ENCODE measurements at places on chromosomes 3 and 15.

GRCh38 chr3:123447749-123448517 is 957 bp downstream of the ADCY5 start:
- peak; percentile 43 for DNase-seq

DNA sequence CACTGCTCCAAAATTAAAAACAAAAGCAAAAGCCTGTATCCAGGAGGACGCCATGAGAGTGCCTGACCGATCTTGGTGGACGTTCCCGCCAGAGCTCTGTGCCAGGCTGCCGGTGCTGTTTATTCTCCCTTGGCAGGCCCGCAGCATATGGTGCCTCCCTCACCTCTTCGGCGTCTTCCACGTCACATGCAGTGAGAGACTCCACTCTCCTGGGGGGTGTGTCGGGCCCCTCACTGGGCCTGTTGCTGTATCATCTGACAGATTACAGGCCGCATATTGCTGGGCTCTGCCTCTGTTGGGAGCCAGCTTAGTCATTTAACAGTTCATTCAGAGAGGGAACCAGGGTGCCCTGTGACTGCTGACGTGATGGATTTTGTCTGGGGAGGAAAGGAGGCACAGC is 86.4 kb upstream of the ARRDC4 start:
- no peak for DNase-seq

DNA sequence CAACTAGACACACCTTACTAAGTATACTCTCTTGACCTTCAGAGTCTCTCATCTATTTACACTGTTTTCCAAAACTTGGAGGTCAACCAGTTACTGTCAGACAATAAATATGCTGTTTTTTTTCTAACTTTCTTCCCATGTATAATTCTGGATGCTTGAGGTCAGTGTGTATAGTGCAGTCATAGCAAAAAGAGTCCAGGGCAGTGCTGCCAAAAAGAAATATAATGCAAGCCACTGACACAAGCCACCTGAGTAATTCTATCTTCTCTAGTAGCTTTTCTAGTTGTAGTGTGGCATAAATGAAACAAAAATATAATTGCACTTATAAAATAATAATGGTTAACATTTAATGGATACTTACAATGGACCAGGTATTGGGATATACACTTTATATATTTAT is 21.6 kb downstream of the GADL1 start:
- DNase-seq = no peak

- DNase-seq = peak; percentile 82
These were observed 5.2 kb upstream of the WNT7A start for GRCh38 chr3:13884851-13885703.

- no peak for DNase-seq
These were observed 7.0 kb upstream of the TMEM62 start for GRCh38 chr15:43126356-43126755.

DNA sequence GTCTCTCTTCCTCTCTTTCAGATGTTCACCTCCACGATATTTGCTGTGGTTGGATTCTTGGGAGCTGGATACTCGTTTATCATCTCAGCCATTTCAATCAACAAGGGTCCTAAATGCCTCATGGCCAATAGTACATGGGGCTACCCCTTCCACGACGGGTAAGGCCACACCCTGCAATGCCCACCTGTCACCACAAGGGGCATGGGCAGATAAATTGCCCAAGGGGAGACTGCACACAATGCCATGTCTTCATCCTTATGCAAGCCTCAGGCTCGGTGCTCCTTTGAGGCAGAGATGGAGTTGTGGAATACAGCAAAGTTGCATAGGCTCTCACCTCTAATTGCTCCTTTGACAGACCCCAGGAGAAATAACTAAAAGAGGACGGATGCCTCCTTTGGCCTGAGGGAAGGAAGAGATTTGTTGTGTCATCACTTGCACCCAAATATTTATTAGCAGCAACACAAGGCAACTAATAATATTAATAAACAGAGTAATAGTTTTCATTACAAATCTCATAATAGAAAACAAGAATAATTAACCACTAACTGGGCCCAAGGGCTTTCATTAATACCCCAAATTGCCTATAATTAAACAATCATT is 13.2 kb downstream of the TM4SF4 start:
- DNase-seq = peak; percentile 23

DNA sequence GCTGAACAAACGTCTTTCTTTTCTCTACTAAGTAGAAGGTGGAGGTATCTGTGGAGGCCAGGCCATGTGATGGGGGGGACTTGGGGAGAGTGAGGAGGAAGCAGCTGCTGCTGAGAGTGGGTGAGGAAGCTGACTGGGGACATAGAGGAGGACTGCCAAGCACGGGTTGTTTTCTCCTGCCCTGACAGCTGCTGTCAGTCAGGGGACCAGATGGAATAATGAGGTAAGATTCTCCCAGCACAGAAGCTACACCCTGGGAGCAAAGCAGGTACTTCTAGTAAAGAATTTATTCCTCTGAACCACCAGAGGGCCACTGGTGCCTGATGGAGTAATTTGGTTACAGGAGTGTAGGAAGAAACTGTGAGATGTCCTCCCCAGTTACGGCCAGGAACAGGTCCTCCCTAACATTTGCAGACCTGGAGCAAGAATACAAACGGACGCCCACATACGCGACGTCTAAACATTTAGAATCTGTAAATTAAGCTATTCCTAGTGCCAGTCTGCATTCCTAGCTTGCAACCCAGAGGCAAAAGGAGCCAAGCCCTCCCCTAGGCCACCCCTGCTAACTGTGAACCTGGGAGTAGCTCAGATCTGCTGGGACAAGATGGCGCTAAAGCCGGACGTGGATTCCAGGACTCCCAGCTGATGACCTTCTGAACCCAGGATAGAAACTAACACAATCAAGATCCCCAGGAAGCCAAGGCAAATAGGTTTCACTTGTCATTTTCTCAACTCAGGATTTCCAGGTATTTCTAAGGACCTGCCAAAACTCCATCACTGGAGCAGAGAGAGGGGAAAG is 14.8 kb downstream of the CRYGS start:
- no peak for DNase-seq

DNA sequence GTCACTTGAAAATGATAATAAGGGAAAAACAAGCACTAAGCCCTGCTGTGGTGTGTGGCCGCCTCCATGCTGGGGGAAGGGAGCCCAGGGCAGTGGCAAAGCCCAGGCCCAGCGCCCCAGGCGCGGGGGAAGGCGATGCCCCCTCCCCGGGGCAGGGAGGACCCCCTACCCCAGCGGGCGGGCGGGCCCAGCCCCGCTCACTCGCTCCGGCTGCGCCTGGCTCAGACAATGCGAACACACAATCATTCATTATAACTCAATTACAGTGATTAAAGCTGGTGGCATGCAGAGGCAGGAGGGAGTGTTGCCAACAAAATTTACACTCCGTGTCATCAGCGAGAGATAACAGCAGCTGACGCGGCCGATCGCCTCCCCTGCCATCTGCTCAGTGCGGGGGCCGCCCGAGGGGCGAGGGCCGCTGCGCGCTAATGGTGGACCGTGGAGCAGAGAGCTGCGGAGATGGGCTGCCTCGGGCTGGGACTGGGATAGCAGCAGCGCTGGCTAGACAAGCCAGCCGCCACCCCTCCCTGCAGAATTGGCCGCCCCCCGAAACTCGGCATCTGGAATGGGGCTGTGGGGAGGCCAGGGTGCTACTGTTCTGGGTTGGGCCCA is 64.1 kb downstream of the TLE3 start:
- DNase-seq = no peak

DNA sequence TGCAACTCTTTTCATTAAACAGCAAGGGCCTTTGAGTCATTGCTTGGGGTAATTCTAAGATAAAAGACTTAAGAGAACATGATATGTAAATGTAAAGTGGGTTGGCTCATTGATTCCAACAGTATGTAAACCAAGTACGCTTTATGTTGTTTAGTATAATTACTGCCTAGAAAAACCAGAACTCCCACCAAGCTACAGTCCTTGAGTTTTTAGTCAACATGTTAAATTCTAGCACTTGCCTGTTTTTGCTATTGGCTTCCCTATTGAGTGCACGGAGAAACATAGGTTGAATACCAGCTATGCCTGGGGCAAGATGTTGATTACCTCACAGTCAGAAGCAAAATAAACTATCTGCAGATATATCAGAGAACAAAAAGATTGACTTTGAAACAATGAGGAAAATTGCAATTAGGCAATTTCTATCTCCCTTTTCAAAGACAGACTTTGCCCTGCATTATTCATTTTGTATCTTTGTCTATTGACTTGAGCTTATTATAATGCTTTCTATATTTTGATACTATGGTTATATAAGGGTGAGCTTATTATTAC is 179.3 kb downstream of the ZPLD1 start:
- no peak for DNase-seq

DNA sequence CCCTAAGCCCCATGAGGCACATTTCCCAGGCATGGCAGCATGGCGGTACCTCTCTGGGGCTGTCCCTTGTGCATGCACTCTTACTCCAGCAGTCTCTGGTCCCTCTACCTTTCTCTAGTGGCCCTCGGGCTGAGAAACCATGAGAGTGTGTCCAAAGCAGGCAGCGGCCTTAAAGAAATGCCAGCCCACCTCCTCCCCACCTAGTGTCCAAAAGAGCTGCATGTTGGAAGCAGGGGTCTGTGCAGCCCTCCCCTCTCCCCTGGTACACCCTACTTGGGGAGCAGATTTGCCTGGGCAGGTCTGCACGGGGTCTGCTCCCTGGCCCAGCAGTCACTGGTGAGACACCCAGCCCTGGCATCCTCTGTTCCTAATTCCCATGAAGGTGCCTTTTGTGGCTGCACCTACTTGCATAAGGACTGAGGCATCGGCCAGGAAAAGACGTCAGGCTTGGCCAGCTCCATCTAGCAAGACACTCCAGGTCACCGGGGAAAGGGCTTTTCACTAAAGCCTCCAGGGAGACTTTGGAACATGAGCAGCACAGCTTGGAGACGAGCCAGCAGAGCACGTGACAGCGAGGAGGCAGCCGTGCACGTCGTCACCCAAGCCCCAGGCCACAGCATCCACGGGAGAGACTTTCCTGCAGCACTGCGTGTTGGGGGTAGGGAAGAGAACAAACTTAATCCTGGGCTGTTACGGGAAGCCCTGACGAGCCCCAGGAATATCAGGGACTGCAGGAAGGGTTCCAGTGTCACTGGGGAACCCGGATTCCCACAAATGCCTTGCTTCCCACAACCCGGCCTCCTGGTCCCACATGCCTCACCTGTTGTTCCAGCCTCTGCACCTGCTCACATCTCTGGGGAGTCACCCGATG is 38.8 kb downstream of the TM2D3 start:
- no peak for DNase-seq

GRCh38 chr3:153192327-153192726 is 30.3 kb downstream of the RAP2B start:
- no peak for DNase-seq

DNA sequence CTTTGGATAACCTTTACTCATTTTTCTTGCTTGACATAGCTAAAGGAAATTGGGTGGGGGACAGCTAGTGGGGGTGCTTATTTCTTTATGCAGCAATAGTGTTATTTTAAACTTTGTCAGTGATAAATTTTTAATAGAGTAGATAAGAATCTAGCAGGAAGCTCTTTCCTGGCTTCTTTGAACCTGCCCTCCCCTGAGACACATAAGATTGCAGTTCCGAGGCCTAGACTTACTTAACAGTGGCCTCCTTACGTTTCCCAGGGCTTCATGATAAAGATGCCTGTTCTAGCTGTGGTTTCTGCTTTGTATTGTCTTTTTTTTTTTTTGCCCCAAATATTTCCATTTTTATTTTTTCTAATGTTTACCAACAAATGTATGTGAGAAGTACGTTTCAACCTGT is 170.1 kb downstream of the VPS8 start:
- no peak for DNase-seq

DNA sequence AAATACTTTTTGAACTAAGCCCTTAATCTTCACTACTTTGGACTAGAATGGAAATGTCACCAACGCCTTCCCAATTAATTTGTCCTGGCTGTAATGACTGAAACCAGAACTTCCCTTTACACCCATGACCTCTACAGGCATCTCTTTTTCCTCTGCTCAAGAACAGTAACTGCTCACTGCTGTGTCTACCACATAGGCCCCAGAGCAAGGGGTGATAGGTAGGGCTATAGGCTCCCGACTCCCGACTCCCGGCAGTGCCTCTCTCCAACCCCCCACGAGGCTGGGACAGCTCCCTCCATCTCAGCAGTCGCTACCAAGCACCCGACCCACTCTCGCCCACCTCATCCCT is 384 bp upstream of the LEKR1 start:
- no peak for DNase-seq

GRCh38 chr3:187987924-187988323 is 166.0 kb upstream of the LPP start:
- DNase-seq = peak; percentile 54

DNA sequence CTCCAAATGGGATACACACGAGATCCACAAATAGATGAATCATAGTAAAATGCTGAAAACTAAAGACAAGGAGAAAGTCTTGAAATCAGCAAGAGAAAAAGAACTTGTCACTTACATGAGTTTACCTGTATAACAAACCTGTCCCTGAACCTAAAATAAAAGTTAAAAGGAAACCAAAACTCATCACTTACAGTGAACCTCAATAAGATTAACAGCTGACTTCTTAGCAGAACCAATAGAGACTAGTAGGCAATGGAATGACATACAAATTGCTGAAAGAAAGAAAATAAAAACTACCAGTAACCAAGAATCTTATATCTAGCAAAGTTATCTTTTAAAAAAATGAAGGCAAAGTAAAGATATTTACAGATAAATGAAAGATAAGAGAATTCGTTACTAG is 27.4 kb downstream of the SEC22A start:
- DNase-seq = no peak

DNA sequence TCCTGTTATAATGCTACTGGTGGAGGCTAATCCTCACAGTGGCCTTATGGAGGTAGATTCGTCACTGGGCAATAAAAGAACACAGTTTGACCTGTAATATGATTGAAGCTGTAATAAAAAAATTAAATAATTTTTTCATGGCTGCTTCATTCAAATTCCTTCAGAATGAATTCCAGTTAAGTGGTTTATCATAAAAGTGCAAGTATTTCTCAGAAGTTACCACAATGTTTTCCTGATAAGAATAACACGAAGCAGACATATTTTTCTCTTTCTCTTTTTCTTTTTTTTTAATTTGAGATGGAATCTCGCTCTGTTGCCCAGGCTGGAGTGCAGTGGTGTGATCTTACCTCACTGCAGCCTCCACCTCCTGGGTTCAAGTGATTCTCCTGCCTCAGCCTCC is 15.6 kb downstream of the B4GALT4 start:
- no peak for DNase-seq

- DNase-seq = no peak
These were observed 31.1 kb downstream of the MAGEL2 start for GRCh38 chr15:23616536-23616935.

DNA sequence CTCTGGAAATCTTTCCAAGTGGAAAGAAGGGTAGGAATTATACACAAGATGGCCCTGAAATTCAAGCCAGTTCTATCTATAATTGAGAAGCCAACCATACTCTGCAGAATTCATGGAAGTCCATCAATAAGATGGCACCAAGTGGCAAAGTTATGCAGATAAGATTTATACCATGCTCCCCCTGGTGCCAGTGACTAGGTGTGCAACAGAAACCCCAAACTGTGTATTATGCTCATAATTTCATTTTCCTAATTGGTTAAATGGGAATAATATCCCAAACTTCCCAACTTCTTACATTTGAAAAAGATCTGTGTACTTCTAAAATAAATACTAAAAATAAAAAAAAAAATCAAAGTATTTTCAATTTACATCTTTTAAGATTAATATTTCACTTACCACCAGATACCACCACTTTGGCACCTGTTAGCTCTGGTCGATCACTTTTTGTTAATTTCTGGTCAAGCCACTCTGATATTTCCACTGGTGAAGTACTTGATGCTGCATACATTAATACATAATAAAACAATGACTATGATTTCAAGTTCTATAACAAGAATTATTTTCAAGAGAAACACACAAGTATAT is 25.9 kb downstream of the ETFA start:
- peak; percentile 14 for DNase-seq
